ENCODE measurements at places on chromosomes 12 and 14.
A peak's percentile ranks its signal among the peaks of the same experiment; 100 is the strongest.

GRCh38 chr12:81209012-81209411 lies 131.1 kb downstream of the ACSS3 start:
- no peak for DNase-seq

GRCh38 chr14:56414236-56414635 lies 165.4 kb upstream of the TMEM260 start:
- no peak for DNase-seq

DNA sequence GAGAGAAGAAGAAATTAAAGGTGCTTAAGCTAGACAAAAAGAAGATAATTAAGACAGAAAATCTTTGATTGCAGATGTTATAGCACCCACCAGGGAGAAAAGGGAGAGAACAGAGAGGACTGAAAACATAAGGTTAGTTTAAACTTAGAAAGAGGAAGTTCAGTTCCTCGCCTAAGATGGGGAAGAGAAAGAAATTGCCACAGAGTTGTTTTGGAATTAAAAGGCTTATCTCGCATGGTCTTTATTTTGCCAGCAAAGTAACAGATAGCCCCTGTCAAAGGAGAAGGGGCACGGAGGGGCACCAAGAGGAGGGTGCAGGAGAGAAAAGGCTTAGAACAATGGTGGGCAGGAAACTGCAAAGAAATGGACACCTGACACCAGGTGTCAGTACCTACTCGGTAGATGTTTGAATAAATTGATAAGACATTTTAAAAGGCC lies 17.8 kb upstream of the OXA1L start:
- no peak for DNase-seq

DNA sequence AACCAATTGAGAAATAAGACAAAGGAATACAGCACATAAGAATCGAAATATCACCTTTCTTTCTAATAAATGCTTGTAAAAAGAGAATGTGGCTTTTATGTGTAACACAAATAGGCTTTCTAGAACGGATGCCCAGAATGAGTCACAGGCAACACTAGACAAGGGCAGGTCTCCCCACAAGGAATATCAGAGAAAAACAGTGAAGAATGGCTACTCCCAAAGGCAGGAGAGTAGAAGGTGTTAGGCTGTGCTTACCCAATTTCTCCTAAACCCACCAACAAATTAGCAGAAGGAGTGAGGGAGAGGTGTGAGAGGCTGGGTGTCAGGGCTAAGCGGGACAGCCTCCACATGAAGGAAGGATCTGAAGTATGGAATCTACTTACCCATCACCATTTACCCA lies 55.2 kb downstream of the GALNT4 start:
- DNase-seq = no peak

DNA sequence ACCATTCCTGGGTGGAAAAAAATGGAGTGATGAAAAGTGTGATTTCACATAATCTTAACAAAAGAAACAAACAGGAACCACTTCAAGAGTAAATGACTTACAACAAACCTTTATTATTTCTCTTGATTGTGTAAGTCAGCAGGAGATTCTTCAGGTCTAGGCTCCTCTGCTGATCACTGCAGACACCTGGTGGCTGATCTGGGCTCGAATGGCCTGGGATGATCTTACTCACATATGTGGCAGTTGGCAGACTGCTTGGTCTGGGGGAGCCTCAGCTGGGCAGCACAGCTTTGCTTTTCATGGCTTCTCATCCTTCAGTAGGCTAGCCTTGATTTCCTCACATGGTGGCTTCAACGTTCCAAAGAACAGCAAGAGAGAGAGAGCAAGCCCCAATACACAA lies 215.4 kb upstream of the PRICKLE1 start:
- no peak for DNase-seq

- no peak for DNase-seq
These were observed 28.5 kb downstream of the ACTR6 start for GRCh38 chr12:100229036-100229635.

DNA sequence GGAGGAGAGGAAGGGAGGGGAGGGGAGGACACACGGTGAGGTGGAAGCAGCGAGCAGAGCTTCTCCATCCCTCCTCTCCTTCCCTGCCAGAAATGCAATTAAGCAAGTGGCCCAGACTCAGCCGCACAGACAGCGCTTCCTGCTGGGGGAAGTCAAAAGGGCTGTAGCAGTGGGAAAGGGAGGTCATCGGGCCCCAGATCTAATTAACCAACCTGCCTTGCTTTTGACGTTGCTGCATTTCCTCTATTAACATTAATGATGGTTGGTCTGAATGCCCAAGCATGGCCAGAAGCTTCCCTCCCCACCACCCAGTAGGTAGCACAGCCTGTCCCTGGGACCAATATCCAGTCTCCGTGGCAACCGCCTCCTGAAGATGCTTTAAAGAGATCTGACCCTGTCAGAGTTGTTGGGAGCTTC lies 4.6 kb upstream of the NGB start:
- DNase-seq = no peak

DNA sequence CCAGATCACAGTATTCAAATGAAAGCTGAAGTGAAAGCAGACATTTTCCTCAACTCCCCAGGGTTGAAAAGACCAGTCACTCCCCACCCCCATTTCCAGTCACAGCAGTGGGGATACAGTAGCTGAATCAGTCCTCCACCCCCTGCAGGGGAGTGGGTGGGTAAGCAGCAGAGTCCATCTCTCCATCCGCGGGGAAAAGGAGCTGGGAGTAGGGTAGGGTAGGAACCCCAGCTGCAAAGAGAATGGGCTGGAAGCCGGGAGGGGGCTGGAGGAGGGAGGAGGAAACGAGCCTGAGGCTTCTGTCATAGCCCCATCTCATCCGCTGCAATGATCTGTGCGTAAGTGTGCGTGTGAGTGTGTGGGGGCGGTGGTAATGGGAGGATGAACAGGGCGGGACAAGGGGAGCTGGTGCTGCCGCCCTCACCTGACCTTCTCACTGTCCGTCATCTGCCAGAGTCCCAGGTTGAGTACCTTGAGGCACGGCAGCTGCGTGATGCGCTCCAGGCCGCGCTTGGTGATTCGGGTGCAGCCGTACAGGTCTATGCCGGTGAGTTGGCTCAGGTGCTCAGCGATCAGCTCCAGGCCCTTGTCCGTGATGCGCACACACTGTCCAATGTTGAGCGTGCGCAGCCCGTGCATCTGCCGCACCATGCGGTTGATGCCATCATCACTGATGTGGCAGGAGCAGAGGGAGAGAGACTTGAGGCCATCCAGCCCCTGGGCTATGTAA lies 1.8 kb downstream of the FBXL14 start:
- peak; percentile 23 for DNase-seq

DNA sequence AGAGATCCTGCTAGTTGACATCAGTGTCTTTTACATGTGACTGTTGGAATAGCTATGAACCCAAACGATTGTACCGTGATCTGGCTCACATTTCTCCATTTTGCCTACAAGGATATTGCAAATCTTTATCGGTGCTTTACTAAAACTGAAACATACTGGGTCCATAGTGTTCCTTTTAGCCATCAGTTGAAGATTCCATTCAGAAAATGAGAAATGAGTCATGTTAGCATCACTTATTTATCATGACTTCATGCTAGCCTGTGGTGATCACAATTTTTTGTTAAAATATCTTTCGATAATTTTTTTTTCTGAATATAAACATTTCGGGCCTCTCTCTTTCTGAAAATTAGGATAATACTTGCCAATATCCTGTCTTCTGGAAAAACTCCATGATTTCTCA lies 210.3 kb downstream of the EGLN3 start:
- no peak for DNase-seq

GRCh38 chr14:33764876-33765650 lies 185.8 kb downstream of the EGLN3 start:
- DNase-seq = no peak

- DNase-seq = no peak
These were observed 10.4 kb upstream of the STRN3 start for GRCh38 chr14:31036552-31036951.

DNA sequence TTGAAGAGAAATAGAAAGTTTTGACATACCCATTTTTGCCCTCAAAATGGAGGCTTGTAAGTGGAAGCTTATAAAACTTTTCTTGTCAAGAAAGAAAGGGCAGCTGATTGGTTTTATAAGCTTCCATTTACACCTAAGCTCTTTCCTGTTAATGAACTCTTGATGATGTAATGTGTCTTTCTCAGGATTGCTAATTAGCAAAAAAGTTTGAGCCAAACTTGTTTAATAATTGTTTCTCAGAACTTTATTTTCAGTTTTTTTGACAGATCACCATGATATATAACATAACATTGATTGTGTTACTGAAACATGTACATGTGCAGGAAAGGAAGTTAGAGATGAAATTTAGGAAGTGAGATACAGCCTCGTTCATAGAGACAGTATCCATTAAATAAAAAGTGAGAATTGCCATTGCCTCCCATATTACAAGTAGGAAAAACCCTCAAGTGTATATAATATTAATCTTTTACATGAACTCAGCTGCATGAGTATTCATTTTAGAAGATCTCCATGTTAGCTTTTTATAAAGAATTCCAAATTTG lies 26.8 kb downstream of the RIC8B start:
- DNase-seq = no peak

DNA sequence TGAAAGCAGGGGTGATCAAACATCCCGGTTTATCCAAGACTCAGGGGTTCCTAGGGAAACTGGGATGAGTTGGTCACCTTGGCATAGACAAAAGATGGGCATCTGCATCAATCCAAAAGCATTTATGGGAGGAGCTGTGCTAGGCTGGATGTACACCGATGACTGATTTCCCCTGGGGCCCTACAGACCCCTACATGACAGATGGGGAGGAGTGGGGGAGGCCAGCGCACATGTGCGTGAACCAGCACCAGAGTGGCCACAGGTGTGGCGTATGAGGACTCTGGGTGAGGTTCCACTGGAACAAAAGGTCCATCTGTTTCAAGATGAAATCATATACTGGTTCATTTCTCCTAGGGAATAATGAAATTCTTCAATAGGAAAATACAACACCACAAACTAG lies 210.4 kb downstream of the ITPR2 start:
- no peak for DNase-seq

DNA sequence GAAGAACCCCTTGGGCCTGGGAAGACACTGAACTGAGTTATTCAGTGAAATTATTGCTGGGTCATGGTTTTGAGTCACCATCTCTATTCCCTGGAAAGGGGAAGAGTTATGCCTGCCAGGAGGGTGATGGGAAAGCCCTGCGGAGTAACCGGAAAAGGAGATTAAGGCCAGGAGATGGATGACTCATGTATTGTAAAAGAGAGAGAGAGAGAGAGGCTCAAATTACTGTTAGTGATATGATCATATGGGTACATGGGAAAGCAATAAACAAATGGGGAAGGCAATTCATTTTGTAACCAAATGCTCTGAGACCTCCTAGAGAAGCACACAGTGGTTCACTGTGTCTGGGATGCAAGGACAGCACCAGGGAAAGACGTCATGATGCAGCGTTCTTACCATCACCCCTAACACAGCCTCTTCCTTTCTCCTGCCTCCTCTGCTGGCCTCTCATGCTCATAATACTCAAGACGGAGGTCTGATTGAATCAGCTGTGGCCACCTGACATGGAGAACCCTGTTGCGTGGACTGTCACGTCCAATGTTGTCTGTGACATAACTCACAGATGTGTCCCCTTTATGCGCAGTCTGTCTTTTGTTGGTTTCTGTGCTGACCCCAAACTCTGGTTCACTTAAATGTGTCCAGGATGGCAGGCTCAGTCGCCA lies 243.7 kb downstream of the TMEM132D start:
- DNase-seq = no peak

DNA sequence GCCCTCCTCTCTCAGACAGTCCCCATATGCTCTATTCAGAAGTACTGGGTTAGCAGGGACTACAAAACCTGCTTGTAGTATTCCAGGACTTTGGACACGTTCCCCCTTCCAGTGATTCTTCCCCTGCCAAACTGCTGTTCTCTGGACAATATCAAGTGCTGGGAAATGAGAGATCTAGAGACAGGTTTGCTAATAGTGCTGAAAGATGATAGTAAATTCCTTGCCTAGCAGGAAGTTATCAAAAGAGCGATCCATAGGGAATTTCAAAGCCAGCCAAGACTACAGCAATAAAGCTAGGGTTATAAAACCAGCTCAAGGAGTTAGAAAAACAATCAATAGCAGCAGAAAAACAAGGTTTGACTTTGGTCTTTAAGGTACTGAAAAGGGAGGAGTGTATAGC lies 15.2 kb downstream of the SLC7A8 start:
- DNase-seq = no peak

GRCh38 chr14:24669651-24670050 lies 35.7 kb upstream of the GZMB start:
- no peak for DNase-seq

- no peak for DNase-seq
These were observed 31.3 kb upstream of the TMEM263 start for GRCh38 chr12:106924268-106924861.

DNA sequence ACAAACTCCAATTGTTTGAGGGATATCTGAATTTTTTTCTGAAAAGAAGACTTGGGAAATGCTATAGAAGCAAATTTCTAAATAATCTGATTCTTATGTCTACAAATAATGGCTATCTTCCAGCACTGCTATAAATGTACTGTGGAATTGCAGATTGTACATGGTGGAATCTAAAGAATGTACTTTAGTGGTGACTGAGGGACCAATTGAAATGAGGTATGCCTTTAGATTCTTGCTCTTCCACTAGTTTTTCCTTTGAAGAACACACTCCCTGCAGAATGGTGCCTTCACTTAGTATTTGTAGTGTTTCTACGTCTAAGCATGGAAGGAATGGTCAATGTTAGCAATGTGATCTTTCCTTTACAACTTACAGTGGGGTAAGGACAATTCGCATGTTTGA lies 11.7 kb upstream of the PRB4 start:
- no peak for DNase-seq

- no peak for DNase-seq
These were observed 104.5 kb downstream of the TGFB3 start for GRCh38 chr14:75877292-75877691.

DNA sequence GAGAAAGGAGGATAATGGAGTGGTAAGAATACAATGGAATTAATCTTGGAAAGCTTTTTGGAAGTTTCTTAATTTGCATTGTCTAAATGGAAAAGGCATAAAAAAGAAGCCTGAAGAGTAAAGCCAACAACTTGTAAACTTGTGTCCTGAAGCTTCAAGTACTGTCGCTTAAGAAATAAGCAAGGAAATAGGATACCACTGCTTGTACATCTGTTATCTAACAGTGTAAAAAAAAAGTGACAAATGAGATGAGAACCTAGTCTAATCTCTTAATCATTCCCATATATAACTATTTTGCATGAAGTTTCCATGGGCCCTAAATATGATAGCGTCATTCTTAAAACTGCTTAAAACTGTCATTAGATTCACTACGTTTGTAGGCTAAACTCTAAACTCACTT lies 134.0 kb upstream of the DYRK2 start:
- DNase-seq = no peak
